Stimulated activated naive CD8-positive, alpha-beta T cell treated with anti-CD3 and anti-CD28 coated beads, Interleukin-15, amount 100 ng/mL, for 72 hours (primary cell): ENCODE measurements at places on chromosomes 16 and 17.

DNA sequence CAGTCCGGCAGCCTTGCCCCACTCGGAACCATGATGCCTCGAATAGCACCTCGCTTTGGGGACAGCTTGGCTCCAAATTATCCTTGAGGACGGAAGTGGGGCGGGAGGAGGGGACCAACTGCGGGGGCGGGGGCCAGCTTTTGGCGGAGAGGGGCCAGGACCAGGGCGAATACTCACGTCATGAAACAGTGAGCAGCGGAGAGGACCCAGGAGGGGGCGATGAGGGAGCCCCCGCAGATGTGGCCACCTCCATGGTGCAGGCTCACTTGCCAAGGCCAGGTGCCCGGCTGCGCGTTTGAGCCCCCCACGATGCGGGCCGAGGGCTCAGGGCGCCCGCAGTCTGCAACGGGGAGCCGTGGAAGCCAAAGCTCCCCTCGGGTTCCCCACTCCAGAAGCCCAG is 970 bp downstream of the PRSS36 start:
- DNase-seq = no peak

DNA sequence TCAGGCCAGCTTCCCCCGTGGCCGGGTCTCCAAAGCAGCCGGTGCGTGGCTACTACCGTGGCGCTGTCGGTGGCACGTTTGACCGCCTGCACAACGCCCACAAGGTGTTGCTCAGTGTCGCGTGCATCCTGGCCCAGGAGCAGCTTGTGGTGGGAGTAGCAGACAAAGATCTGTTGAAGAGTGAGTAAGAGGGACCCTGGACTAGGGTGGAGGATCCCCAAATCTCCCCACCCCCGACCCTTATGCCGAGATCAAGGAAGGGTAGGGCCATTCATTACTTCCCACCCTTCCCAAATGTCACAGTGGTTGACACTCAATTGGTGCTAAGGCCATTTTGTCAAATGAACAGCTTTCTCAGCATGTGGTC is 1.2 kb downstream of the COASY start:
- no peak for DNase-seq

GRCh38 chr17:43146649-43147048 is 21.5 kb upstream of the BRCA1 start:
- DNase-seq = no peak

GRCh38 chr17:17126131-17127110 is 79.7 kb downstream of the PLD6 start:
- no peak for DNase-seq

DNA sequence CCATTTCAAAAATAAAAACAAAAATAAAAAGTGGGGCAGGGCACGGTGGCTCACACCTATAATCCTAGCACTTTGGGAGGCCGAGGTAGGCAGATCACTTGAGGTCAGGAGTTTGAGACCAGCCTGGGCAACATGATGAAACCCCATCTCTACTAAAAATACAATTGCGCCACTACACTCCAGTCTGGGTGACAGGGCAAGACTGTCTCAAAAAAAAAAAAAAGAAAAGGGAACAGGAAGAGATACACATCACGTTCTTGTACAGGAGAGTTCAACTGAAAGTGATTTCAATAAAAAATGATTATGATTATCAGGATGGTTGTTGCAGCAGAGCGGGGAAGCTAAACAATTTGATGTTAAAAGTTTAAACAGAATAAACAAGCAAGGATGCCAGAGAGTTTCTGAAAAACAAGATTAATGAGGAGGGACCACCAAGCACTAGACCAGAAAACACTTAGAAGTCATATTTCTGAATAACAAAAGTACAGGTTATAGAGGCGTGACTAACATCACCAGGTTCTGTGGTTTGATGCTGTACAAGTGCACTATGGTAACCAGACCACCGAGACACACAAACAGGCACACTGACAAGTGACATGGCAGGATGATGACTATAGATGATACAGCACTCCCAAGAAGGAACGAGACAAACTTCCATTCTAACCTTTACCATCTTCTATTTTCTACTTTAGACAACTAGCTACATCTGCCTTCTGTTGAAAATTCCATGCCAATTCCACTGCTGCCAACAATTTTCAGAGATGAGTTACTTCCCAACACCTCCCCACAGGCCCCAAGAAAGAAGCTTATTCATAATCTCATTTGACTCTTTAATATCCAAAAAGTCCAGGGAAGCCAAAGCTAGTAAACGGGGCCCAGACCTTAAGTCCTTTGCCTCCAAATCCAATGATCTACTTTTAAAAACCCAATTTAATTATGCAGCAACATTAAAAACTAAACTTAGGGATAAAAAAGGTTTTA is 11.8 kb downstream of the DNAJA2 start:
- DNase-seq = peak; percentile 59

- DNase-seq = no peak
Measured at GRCh38 chr17:63399856-63400255, 46.2 kb downstream of the CYB561 start.

- DNase-seq = peak; percentile 34
Measured at GRCh38 chr17:78364436-78365281, 4.8 kb upstream of the SOCS3 start.

DNA sequence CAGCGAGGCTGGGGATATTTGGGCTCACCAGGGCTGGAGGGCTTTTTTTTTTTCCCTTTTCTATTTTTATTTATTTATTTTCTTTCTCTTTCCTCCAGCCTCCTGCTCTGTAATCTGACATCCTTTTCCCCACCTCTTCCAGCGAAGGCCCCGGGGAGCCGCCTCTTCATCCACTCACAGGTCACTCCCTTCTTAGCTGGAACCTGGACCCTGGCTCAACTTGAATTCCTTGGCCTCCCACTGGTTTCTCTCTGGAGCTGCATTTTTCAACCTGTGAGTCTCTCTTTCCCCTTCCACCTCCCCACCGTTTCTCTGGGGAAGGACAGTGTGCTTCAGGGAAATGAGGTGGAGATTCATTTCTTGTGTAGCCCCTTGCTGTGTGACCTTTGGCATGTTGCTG is 82.0 kb downstream of the MRM1 start:
- DNase-seq = no peak

DNA sequence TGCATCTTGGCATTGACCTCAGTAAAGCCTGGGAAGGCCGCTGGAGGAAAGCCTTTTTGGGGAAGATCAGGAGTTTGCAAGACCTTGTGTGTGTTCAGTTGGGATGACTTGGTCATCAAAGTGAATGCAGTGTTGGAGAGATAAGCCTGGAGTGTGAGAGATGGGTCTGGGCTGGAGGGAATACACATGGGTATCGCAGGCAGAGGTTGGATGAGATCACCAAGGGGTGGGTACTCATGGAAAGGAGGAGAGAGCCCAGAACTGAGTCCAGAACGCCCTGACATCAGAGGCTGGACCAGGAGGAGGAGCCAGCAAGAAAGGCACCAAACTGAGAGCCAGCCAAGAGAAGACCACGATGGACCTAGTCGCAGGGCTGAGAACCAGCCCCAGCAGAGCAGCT is 35.2 kb downstream of the SDK2 start:
- no peak for DNase-seq

GRCh38 chr17:68182940-68183551 is 64.8 kb upstream of the AMZ2 start:
- peak; percentile 65 for DNase-seq

DNA sequence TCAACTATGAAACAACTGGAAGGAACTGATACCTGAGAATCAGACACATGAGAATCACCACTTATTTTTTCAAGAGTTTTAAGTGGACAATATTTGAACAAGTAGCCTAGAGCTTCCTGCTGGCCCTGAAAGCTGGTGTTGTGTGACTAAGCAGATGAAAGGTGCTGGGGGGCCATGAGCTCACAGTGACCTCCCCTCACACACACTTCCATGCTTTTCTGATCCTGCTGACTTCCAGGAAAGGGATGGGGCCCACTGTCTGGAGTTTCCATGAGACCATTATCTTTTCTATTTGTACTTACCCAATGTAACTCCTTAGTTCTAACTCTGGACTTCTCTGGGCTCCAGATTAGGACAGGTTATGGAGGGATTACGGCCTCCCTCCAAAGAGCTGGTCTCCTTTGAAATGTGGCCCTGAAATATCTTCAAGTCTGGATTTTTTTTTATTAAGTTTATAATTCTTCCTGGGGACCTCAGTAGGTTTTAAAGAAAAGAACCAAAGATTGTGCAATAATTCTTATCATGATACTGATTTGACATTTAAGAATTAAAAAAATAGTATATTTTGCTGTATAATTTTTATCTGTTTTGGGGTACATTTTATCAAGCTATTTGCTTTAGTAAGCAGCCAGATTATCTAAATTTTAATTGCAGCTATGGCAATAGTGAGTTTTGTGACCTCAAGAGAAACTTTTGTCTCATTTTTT is 4.9 kb downstream of the CAPNS2 start:
- no peak for DNase-seq

DNA sequence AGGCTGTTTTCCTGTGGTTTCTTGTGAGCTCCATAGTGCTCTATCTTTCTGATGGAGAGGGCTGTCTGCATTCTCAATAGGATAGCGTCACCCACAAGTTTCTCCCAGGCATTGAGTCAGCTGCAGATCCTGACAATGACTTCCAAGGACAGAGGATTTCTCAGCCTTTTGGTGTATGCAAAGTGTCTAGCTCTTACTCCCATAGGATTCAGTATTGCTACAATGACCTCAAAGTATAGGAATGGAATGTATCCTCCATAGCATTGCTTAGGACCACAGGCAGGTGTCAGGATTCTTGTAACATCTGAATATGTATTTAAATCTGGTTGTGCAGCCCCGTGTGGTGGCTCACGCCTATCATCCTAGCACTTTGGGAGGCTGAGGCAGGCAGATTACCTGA is 32.3 kb downstream of the SMIM36 start:
- DNase-seq = no peak

- DNase-seq = no peak
Measured at GRCh38 chr16:14181371-14182050, 110.4 kb downstream of the MRTFB start.

DNA sequence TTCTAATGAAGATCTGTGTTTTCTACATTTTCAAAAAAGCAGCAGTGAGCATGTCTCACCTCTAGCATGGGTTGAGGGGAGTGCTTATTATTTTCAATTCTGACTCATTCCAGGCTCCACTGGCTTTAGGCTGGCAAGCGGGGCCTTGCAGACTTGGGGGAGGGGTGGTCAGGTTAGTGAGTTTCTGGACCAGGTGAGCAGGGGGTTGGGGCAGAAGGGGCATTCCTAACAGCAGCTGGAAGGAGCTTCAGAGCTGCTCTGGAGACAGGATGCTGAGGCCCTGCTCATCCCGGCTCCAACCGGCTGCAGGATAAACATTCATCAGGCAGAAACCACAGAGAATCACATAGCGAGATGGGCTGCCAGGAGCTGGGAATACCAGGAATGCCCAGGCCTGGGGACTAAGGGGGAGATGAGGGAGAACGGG is 10.5 kb upstream of the KRT19 start:
- no peak for DNase-seq

DNA sequence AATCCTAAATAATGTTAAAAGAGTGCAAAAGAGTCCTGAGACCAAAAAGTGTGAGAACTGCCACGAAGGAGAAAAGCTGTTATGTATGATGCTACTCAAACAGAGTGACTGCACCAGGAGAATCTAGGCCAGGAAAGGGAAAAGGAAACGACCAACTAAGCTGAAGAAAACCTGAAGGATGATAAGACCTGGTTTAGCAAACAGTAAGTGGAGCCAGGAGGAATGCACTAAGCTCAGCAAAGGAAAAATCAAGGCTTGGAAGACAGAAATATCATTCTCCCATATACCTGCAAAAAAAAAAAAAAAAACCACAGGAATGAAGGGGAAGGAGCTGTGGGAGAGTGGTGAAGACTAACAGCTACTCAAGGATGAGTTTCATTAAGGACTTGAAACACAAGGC is 21.1 kb downstream of the CMC2 start:
- DNase-seq = no peak

DNA sequence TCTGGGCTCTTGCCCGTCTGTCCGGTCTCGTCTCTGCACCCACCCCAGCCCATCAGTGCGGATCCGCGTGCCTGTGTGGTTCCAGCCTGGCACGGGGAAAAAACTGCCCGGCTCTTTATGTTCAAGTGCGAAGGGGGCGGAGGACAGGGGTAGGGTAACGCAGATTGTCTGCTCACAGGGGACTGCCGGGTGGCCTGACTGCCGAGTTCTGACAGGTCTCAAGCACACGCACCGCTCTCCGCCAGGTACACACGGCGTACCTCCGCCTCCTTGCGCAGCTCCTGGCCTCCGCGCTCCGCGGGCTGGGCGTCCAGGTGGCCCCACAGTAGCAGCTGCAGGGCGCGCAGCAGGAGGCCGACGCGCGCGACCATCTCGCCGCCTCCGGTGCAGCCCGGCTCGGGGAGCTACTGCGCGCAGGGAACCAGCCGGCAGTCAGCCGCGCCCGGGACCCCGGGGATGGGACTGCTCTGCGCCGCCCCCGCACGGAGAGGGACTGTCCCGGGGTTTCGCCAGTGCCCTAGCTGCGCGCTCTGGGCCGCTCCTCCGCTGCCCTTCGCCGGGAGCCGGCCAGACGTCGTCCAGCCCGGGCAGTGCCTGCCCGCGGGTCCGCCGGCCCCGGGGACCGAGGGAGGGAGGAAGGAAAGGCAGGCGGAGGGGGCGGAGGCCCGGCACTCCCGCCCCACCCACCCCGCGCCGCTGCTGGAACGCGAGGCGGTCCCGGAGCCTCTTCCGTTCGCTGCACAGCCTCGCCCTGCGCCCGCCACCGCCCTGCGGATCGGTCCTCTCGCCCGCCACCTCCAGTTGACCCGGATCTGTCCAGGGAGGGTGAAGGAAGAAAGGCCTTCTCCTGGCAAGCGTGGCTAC is at the start of gene MMP28:
Gene MMP28 (minus strand): TSS at position 635 of the 864 bp plus-strand sequence. CDS start 264 bp downstream, at position 371.
- peak; percentile 47 for DNase-seq

- DNase-seq = no peak
Measured at GRCh38 chr17:76700617-76701470, 9.9 kb downstream of the MXRA7 start.

DNA sequence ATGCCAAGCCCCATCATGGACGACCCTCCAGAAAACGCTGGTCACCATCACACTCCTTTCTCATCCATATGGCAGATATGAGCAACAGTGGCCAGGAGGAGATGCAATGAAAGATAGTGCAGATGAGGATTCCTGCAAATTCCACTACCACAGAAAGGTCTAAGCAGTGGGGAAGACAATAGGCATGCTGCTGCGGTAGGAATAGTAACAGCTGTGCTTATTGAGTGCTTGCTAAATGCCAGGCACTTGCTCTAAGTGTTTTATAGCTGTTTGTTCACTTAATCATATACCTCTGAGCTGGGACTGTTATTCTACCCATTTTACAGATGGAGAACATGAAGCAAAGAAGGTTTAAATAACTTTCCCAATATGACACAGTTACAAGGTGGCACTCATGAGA is 46.6 kb upstream of the AKAP1 start:
- no peak for DNase-seq

- no peak for DNase-seq
Measured at GRCh38 chr17:17018612-17019429, 23.4 kb upstream of the MPRIP start.

- no peak for DNase-seq
Measured at GRCh38 chr17:80124351-80124981, 22.5 kb downstream of the EIF4A3 start.

- DNase-seq = no peak
Measured at GRCh38 chr17:38777641-38778250, 21.6 kb downstream of the PIP4K2B start.
